Metanephros (tissue), 2 donors: ENCODE measurements at places on chromosomes 3 and 15. TPM values are rescaled to one million over a fixed set of nuclear protein-coding genes. Genes with fewer than 3 reads are reported as not detected.

Gene EXD1
- total RNA-seq, result not detected

Gene SLC9C1
- total RNA-seq, result 1.5 TPM

Gene ACVR2B
- total RNA-seq, result 24.1 TPM

Gene RARB
- 76.9 TPM for total RNA-seq

Gene KNL1
- total RNA-seq, result 13.7 TPM

Gene GABRR3
- total RNA-seq, result not detected

Gene CHRNA5
- total RNA-seq, result 2.2 TPM

Gene FBXL2
- 25.0 TPM for total RNA-seq

Gene SGO1
- 4.0 TPM for total RNA-seq

Gene HESX1
- total RNA-seq, result 0.76 TPM

Gene MYRIP
- total RNA-seq, result 2.2 TPM

Gene BCL2A1
- 8.2 TPM for total RNA-seq

Gene ARNT2
- 42.5 TPM for total RNA-seq

Gene ZFYVE19
- 26.6 TPM for total RNA-seq

Gene TRH
- 0.35 TPM for total RNA-seq

Gene CPNE9
- total RNA-seq, result 0.23 TPM

Gene CHCHD4
- total RNA-seq, result 8.5 TPM

Gene CDC25A
- total RNA-seq, result 6.4 TPM

Gene PPP1R14D
- not detected for total RNA-seq

Gene SMCO1
- 3.5 TPM for total RNA-seq

Gene UQCC5
- 12.3 TPM for total RNA-seq

Gene GOLGA6B
- 0.23 TPM for total RNA-seq

Gene TGM5
- total RNA-seq, result not detected

Gene TRIM42
- total RNA-seq, result not detected

Gene SACM1L
- total RNA-seq, result 69.8 TPM
